ENCODE measurements at places on chromosomes 16 and 17.

DNA sequence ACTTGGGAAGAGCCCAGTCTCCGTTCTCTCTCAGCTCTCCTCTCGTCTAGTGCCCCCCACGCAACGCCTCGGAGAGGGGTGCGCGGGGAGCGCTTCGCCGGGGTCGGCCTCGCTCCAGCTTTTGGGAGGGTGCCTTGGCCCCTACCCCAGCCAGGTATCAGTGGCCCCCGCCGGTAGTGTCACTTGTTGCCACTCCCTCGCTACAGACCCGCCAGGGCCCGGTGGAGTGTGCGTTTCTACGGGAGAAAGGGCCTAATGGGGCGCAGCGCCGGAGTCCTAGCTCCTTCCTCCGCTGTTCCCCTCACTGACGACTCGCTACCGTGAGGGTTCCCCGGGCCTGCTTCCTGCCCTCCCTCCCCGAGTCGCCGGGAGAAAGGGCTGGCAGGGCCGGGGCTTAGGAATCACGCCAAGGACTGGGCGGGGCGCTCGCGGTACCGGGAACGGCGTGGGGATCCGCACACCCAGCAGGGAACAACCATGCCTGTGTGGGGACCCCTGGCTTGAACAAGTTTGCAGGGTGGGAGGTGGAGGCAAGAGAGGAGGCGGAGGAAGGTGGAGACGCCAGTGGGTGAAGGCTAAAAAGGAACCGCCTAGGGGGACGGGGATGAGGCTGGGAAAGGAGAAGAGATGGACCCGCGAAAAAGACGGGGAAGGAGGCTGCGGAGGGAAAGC, 997 bp upstream of the CDH11 start:
- DNase-seq: no peak

GRCh38 chr17:47184681-47185080, 4.4 kb downstream of the CDC27 start:
- DNase-seq: no peak

DNA sequence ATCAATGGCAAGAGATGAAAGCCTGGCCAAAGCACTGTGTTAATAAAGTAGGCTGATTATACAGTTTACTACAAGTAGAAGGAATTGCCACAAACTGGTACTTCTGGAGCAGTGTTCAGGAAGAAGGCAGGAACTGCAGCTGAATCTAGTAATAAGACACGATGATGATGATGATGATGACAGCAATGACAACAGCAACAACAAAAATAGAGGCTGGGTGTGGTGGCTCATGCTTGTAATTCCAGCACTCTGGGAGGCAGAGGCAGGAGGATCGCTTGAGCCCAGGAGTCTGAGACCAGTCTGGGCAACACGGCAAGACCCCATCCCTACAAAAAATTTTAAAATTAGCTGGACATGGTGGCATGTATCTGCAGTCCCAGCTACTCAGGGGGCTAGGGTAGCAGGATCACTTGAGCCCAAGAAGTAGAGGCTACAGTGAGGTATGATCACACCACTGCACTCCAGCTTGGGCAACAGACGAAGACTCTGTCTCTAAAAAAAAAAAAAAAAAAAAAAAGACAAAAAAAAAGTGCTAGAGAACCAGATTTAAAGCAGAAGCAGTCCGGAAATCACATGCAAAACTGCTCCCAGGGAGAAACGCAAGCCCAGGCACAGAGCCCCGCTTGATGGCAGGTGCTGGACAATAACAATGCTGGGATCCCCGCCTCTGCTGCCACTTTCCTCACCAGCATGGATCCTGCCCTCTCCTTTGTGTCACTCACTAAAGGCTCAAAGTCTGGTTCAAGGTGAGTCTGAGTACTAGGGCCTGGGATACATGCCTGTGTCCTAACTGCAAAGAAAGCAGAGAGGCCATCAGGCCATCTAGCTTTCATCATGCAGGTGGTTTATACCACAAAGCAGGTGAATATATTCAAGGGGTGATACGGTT, 44.8 kb downstream of the CPPED1 start:
- DNase-seq: no peak

DNA sequence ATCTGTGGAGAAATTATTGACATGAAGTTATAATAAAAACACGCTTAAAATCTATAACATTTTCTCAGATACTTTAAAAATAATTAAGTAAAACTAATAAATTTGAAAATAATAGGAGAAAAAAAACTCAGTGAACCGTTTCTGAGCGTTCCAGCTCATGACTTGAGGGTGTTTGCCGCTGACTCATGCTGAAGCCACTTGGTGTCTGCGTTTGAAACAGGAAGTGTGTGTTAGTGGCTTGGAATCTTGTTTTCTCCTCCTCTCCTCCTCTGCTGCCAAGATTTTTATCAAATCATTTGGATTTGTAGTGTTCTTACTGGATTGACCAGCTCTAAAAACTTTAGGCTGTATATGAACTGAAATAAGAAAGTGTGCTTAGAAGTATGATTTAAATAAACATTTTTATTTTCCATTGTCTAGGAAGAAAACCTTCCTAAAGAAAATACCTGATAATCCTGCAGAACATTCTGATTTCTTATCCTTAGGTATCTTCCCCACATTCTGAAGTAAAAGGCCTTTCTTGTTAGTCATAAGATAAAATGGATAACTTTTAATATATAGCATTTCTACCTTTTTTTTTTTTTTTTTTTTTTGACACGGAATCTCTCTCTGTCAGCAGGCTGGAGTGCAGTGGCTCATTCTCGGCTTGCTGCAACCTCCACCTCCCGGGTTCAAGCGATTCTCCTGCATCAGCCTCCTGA, 30.8 kb downstream of the USP10 start:
- DNase-seq: no peak

DNA sequence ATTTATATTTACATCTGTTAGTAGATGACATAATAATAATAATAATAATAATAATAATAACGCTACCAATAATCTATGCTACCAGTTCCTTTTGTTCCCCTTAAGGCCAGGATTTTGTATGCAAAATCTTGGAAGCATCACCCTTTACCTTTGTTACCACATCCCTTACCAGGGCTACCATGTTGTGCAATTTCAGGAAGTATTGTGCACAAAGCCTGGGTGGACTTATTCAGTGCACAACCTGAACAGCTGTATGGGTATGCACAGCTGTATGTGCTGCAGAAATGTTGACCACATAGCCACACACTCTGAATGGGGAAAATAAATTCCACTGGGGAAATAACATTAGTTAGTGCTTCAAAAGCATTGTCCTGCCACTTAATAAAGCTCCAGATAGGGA, 19.9 kb upstream of the CALB2 start:
- no peak for DNase-seq

DNA sequence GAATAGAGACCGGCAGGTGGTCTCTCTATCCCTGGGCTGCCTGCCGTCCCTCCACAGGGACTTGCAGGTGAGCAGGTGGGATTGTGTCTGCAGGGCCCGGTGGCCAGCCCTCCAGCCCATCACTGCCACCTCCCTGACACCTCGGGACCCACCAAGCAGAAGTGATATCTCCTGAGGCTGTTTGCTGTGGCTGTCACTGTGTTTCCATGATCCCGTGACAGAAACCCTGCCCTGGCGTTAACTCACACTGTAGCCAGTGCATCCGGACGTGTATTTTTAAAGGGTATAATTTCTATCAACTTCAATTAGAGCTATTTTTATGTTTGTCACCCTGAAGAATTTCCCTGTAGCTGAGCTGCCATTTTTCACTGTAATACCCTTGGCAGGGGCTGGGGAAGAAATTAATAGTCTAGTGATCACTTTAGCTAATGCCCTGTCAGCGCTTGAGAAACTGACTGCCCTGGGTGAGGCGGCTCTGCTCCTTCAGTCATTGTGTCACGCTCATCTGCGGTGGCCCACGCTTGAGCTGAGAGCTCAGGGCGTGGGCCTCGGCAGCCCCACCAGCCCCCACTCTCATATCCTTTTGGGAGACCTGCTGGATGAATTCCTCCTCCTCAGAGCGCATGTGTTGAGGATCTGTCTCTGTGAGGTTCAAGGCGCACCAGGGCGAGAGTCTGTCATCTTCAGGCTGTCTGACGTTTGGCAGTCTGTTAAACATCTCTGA, 229.9 kb upstream of the CIBAR2 start:
- DNase-seq: no peak

DNA sequence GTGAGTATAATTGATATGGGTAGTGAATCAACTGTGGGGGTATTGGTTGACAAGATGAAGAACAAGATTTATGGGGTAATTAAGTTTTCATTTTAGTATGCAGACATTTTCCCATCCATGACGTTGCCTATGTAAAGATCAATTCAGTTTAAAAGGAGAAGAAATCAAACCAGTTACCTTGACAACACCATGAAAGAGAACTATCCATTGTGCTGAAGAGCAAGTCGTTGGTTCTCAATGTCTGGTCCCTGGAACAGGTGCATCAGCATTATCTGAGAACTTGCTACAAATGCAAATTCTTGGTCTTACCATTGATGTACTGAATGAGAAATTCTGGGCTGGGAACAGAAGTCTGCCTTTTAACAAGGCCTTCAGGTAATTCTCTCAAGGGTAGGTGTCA, 801 bp upstream of the OR4D2 start:
- no peak for DNase-seq

GRCh38 chr17:3727041-3727440, 3.3 kb downstream of the HASPIN start:
- no peak for DNase-seq

GRCh38 chr16:75288181-75288580, 36.8 kb upstream of the BCAR1 start:
- DNase-seq: no peak

GRCh38 chr17:56751145-56751738, 82.5 kb downstream of the C17orf67 start:
- DNase-seq: no peak

DNA sequence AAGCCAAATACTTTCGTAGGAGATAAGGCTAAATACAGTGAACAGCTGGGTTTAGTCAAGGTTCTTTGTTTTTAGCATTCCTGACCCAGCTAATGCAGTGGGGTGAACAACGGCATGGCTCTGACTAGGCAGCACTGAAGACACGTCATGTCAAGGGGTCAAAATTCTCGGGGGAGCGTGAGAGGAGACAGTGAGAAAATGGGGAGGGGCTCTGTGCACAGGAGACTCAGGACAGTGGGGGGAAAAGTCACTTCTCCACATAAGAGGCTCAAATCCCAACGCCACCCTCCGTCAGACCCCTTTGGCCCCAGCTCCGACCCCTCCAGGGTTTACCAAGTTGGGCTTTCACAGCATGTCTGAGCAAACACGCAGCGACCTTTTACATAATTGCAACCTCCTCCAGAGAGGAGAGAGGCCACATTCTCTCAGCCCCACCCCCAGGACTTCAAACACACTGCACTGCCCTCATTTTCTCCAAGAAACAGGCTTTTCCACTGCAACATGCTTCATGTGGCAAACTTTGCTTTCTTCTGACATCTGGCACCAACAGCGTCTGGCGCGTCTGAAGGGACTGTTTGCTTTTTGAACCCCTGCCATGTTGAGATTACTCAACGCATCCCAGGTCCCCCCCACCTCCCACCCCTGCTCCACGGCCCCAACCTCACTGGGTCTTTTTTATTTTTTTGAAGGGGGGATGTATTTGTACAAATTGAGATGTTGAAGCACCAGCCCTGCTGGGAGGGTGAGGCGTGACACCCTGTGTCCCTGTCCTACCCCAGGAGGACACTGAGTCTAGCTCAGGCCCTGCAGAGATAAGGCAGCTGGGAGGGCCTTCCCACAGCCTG, 30.0 kb downstream of the AXIN2 start:
- no peak for DNase-seq

- no peak for DNase-seq
Observed at GRCh38 chr16:20308801-20309590, 18.3 kb downstream of the GP2 start.

- DNase-seq: no peak
Observed at GRCh38 chr17:9890124-9890523, 14.9 kb downstream of the RCVRN start.

- DNase-seq: no peak
Observed at GRCh38 chr16:61313931-61314330, 722.3 kb downstream of the CDH8 start.

DNA sequence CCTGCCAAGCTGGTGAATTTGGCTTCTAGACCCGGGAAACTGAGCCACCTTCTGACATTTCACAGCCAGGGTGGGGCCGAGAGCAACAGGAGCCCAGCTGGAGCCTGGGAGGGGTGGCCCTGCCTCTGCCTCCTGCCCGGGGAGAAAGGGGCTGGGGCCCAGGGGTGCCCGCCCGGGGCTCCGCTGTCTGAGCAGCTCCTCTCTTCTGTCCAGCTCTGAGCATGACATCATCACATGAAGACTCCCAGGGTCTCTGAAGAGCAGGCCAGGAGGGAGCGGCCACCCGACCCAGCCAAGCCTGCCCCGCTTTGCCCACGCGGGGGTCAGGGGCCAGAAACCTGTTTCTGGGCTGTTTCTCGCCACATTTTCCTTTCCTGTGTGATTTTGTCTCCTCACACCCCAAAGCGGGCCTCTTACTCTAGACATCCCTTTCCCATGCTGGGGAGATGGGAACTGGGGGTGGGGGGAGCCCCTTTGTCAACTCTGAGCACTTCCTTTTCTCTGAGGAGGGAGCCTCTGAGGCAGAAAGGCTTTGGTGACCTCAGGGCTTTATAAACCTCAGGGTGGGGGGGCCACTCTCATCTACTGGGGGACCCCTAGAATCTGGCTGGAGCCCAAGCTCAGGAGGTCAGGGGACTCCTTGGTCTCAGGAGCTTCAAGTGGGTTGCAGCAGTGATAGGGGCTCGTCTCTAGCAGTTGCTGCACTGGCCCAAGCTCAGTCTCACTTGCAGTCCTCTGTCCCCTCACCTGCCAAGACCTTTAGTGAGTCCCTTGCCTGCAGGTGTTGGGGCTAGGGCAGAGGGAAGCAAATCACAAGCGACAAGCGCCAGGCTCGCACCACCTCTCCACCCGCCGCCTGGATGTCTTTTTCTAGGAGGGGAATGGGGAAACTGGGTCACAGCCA, 7.6 kb downstream of the UBALD2 start:
- no peak for DNase-seq

DNA sequence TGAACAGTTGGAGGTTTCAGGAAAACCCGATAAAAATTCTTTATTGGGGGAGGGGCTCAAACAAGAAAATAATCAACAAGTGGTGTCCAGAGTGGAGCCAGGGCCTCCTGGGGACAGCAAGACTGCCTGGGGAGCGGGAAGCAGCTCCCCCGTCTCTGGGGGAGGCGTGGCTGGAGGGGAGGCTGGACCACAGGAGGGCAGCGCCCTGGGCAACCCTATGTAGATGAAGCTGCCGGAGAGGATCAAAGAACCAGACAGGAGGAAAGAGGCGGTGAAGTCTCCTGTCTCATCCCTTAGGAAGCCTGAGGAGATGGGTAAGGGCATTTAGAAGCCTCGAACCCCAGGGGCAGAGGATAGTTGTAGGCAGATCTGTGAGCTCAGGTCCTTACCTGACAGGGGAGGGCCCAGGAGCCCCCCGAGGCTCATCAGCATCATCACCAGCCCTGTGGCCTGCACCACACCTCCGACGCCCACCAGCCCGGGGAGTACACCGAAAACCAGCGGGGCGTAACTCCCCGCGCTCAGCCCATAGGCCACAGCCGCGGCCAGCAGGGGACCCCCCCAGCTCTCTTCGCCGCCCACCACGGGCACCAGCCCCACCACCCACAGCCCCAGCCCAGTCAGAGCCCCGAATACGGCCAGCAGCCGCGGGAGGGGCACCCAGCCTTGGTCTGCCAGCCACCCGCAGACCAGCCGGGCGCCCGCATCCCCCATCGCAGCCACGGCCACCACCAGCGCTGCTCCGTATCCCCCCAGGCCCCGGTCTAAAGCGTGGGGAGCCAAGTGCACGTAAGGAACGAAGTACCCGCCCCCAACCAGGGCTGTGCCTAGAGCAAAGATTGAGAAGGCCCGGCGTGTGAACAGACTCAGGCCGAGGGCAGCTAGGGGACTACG, 2.0 kb downstream of the SLC16A11 start:
- DNase-seq: no peak

- DNase-seq: no peak
Observed at GRCh38 chr16:86471896-86472295, 38.4 kb upstream of the FOXF1 start.

All from stimulated activated CD4-positive, alpha-beta T cell treated with anti-CD3 and anti-CD28 coated beads, Interleukin-15, amount 100 ng/mL, for 1 hour (primary cell).